ENCODE measurements at places on chromosomes 3 and 15.

DNA sequence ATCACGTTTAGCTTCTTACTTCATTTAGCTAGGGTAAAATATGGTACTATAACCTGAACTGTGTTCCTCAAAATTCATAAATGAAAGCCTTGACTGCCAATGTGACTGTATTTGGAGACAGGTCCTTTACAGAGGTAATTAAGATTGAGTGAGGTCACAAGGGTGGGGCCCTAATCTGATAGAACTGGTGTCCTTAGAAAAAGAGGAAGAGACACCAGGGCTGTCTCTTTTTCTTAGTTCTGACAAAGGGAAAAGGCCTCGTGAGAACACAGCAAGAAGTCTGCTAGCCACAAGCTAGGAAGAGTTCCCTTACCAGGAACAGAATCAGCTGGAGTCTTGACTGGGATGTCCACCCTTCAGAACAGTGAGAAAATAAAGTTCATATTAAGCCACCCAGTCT, 162.7 kb downstream of the GMNC start:
- H3K27me3 ChIP-seq: no peaks in the 10 kb centered on the region
- no peak overlapping the region for H3K27ac ChIP-seq
- H3K4me1 ChIP-seq: no peaks in the 10 kb centered on the region
- DNase-seq: no peak
- H3K36me3 ChIP-seq: no peaks in the 10 kb centered on the region

GRCh38 chr3:127827808-127828207, 5.5 kb upstream of the MGLL start:
- H3K27me3 ChIP-seq: no peaks in the 10 kb centered on the region
- no peak overlapping the region for H3K27ac ChIP-seq
- no peaks in the 10 kb centered on the region for H3K36me3 ChIP-seq
- no peak for DNase-seq
- no peaks in the 10 kb centered on the region for H3K4me1 ChIP-seq

DNA sequence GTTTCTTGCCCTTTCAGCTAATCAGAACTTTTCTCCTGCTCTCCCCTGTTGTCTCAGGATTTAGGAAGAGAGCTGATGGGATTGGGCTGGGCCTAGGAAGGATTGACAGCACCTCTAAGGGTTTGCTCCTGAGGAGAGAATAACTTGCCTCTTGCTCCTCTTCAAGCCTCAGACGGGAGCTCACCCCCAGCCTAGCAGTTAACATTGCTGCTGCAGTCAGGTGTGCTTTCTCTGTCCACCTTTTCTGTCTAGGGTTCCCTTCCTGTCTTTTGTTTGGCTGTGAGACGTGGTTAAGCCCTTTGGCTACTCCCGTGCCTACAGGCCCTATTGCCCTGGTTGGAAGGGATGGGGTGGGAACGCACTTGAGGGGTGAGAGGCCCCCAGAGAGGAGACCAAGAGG, 20.1 kb downstream of the TMEM108 start:
- no peaks in the 10 kb centered on the region for H3K36me3 ChIP-seq
- no peaks in the 10 kb centered on the region for H3K27me3 ChIP-seq
- H3K27ac ChIP-seq: no peak overlapping the region
- no peak for DNase-seq

- no peaks in the 10 kb centered on the region for H3K36me3 ChIP-seq
- H3K4me3 ChIP-seq: no peak overlapping the region
- no peak for DNase-seq
- no peak overlapping the region for H3K27ac ChIP-seq
- H3K27me3 ChIP-seq: no peaks in the 10 kb centered on the region
Measured at GRCh38 chr15:82298520-82298919, 35.9 kb downstream of the SAXO2 start.

DNA sequence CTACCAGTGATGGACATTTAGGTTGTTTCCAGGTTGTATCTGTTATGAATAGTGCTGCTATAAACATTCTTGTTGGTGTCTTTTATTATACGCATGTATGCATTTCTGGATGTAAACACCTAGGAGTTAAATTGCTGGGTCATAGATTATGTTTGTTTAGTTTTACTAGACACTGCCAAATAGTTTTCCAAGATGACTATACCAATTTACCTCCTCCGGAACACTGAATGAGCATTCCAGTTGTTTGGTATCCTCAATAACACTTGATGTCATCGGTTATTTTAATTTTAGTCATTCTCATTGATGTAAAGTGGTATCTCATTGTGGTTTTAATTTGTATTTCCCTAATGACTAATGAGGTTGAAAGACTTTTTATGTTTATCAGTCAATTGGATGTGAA, 36.6 kb upstream of the ARID3B start:
- no peak for DNase-seq
- no peaks in the 10 kb centered on the region for H3K27me3 ChIP-seq
- no peaks in the 10 kb centered on the region for H3K4me1 ChIP-seq
- no peak overlapping the region for H3K4me3 ChIP-seq
- H3K36me3 ChIP-seq: no peaks in the 10 kb centered on the region

DNA sequence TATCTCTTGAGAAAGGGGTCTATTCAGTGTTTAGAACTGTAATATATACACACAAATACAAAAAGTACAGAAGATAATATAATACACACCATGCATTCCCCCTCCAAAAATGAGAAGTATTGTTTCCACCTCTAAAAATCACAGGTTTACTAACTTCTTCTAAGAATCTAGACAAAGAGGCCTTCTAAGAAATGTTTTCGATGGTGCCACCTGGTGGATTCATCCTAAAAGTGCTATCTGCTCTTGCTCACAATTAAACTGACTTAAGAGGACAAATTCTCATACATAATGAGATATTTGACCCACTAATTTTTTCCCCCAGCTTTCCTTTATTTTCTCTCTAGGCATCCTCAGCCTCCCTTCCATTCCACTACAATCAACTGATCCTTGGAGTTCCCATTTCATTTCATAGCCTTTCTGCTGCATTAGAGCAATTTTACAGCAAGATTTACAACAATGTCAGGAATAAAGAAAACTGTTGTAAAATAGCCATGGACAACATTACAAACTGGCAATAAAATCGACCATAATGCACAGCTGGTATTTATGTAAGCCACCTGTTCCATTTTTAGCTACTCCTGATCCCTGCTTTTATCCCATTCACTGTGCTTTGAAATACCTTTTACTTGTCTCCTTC, 124.6 kb downstream of the ARRDC4 start:
- DNase-seq: no peak
- H3K4me3 ChIP-seq: no peak overlapping the region
- no peaks in the 10 kb centered on the region for H3K36me3 ChIP-seq
- H3K27me3 ChIP-seq: no peaks in the 10 kb centered on the region
- H3K4me1 ChIP-seq: no peaks in the 10 kb centered on the region

- no peak for DNase-seq
- H3K4me3 ChIP-seq: no peak overlapping the region
- no peaks in the 10 kb centered on the region for H3K27me3 ChIP-seq
Measured at GRCh38 chr3:113269661-113270060, 58.3 kb downstream of the BOC start.
